Glutamatergic neuron (in vitro differentiated cells): ENCODE measurements at places on chromosomes 16 and 17. TPM values are rescaled to one million over a fixed set of nuclear protein-coding genes. Genes with fewer than 3 reads are reported as not detected.

DNA sequence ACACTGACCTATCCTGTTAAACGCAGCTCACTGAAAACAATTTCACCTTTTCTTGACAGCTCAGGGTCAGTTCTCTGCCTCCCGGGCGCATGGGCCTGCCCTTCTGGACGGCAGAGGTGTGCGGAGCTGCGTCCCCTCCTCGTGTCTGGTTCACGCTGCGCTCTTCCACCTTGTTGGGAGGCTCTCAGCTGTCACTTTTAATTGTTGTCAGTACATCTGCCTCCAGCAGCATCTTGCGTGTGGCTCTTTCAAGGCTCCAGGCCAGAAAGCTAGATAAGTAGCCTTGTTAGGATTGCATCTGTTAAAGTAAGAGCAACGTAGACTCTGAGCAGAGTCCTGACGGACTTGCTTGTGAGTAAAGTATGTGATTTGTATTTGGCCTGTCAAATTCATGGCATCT lies 59.4 kb downstream of the MGAT5B start:
- DNase-seq = no peak

- no peak for DNase-seq
These were observed 73.4 kb upstream of the COX10 start for GRCh38 chr17:13995856-13996271.

DNA sequence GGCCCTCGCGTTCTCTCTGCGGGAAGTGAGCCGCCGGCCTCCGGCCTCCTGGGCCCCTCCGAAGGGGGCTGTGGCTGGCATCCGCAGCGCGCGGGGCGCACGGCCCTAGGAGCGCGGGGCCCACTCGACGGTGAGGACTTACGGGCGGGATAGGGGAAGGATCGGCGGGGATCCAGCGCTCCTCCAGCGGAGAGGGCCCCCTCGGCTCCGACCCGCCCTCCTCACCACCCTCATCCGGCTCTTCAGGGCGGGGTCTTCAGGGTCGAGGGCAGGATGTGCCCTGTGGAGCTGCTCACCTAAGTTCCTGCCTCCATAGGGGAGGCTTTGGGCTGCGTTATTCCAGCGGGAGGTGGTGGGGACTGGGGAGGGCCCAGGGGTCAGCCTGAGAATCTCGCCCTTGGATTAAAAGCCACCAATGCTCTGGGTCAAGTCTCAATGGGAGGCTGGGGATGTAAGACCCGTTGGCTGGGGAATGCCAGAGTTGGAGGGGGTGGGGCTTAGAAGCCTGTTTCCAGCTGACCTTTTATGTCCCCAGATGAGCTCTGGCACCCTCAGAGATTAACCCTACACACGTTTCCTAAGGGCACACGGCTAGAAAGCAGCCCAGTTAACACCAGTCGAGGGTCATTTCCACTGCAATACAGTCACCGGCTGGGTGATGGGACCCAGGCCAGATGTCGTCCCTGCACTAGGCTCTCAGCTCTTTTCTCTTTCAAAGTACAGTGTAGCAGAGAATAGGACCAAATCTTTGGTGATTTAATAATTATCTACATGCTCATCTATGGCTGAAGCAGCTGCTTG lies 13.4 kb downstream of the TBX2 start:
- DNase-seq = no peak

DNA sequence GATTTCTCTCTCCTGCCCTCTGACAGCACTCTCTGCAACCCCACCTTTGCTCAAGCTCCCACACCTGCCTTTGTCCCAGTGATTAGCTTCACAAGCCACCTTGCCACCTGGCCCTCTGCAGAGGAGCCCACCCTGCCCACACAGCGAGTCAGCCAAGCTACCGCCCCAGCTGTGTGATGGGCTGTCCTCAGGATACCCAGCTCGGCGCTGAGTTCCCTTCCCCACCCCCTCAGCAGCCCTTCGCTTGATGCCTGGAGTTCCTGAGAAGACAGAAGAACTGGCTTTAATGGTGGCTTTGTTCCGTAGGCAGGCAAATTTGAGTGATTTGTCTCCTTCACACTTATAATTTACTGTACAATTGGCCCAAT lies 266.4 kb downstream of the CBLN1 start:
- peak; percentile 37 for DNase-seq

CDRT15 gene
- total RNA-seq = not detected

CDH3 gene
- 1.3 TPM for total RNA-seq

GRCh38 chr16:6229186-6229585 lies 1103.5 kb upstream of the RBFOX1 start:
- DNase-seq = no peak

- no peak for DNase-seq
These were observed 2.0 kb upstream of the ORAI3 start for GRCh38 chr16:30946671-30947540.

GRCh38 chr17:32479074-32479617 lies 7.6 kb upstream of the CDK5R1 start:
- no peak for DNase-seq

DNA sequence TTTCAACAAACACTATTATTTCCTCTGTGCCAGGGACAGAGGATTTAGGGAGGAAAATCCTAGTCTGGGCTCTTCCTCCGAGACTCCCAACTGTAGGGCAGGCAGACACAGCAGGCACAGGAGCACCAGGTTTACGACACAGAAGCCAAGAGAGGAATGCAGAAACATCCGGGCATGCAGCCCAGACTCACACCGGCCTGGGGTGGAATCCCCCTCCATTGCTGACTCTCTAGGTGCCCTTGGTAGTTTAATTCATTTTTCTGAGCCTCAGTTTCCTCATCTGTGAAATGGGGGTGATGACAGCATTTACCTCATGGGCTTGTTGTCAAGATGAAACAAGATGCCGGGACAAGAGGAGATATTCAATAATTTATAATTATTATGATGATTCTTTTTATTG lies 14.9 kb downstream of the CA4 start:
- DNase-seq = no peak

DNA sequence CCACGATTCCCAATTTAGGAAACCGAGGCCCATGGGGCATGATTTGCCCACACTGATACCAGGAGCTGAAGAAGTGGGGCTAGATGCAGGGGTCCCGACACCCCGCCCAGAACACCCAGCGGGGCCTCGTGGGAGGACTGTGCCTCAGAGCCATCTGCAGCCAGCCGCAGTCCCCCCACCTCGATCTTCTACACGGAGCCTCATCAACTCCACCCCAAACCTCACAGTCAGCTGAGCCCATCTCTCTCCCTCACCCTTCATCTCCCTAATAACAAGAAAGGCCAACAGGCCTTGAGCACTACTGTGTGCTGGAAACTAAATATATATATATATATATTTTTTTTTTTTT lies 4.2 kb downstream of the ITGAE start:
- DNase-seq = no peak

DNA sequence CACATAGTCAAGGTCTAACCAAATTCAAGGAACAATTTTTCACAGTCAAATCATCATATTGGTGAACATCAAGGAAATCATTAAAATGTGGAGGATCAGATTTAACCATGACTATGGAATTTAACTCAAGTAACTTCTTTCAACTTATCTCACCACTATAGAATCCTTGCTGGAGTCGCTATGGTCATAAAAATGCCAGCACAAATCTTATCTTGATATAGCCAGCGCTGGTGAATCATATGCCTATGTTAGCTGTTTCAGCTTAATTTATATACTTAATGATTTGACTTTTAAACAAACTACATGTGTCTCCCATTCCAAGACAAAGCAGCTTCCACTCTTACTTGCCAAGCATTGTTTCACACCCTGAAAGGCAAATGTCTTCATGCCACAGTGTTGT lies 416.4 kb downstream of the CDH11 start:
- DNase-seq = no peak

ANKRD40CL gene
- total RNA-seq = not detected

GRCh38 chr16:70696952-70697593 lies 11.2 kb upstream of the MTSS2 start:
- DNase-seq = no peak

GAS7 gene
- 2.0 TPM for total RNA-seq

CCL13 gene
- total RNA-seq = not detected

- DNase-seq = no peak
These were observed 35.4 kb downstream of the PLCD3 start for GRCh38 chr17:45096926-45097325.

KRT9 gene
- not detected for total RNA-seq

MMP28 gene
- 0.49 TPM for total RNA-seq

DNA sequence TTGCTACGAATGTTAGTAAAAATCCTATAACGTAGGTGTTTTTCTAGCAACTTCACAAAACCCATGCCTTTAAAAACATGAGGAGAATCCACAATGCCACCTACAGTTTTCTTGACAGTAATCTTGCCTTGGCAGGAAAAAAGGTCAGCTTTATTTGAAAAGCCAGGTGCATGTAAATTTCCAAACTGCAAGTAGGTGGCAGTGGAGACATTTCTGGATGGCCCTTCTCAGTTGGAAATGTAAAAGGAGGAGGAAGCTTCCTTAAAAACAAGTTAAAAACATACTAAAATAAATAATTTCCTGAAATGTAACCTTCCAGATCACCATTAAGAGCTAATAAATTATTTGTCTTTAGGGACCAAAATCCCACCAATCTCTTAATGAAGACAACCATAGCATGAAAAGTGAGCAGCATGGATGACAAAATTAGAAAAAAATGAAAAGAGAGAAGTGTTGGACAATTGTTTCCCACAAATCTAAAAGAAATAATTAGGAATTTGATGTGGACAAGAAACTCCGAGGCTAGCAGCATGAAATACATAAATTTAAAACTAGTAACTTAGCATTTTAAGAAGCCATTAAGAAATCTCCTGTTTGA lies 152.2 kb downstream of the SNX11 start:
- DNase-seq = no peak

DNA sequence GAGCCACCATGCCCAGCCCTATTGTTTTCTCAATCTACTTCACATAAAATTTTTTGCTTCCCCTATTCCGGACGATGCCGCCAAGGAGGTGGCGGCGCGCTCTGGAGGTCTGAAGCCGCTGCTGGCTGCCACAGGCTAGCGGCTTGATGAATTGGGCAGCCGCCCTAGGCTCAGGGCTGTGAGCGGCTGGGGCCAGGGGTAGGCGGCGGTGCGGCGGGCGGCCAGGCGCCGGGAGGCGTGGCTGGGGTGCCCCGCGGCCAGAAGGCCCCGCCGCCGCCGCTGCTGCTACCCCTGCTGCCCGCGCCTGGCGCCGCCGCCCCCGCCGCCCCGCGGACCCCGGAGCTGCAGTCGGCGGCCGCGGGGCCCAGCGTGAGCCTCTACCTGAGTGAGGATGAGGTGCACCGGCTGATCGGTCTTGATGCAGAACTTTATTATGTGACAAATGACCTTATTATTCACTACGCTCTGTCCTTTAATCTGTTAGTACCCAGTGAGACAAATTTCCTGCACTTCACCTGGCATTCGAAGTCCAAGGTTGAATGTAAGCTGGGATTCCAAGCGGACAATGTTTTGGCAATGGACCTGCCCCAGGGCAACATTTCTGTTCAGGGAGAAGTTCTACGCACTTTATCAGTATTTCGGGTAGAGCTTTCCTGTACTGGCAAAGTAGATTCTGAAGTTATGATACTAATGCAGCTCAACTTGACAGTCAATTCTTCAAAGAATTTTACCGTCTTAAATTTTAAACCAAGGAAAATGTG lies 41.7 kb downstream of the ANKFY1 start:
- DNase-seq = no peak

GRCh38 chr16:84266451-84266850 lies 26.6 kb upstream of the KCNG4 start:
- peak; percentile 71 for DNase-seq

GRCh38 chr17:54626146-54626703 lies 274.4 kb upstream of the TOM1L1 start:
- DNase-seq = no peak

MEIOC gene
- not detected for total RNA-seq

- DNase-seq = no peak
These were observed 344.2 kb downstream of the CPPED1 start for GRCh38 chr16:12459391-12460063.

DNA sequence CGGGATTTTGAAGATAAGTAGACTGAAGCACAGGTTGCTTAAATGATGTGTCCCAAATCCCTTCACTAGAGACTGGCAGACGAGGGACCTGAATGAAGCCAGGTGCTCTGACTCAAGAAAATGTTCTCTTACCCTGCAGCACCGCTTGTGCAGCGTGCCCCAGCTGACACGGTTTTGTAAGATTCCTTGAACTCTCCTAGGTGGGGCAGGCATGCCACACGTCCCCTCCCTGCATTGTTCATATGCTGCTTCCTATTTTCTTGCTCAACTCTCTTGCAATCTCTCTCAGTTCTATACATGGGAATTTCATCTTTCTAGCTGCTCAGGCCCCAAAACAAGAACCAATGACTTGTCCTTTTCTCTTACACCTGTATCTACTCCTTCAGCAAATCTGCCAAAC lies 22.1 kb upstream of the HNF1B start:
- no peak for DNase-seq

KARS1 gene
- 97.4 TPM for total RNA-seq

CX3CL1 gene
- total RNA-seq = not detected

PLCD3 gene
- total RNA-seq = 6.2 TPM

DNA sequence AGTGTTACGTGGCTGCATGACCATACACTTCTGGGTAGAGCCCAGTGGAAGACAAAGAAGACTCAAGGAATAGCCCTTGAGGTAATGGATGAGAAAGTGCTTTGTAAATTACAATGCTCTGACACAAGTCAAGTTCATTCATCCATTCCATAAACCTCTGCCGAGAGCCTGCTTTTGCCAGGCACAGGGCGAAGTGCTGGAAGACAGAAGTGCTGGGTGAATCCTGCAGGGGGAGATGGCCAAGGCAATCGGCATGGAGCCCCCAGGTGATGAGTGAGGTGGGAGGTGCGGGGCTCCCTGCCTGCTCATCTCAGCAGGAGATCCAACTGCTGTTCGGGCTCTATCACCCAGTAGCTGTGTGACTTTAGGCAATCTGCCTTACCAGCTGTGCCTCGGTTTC lies 2.8 kb upstream of the SOCS3 start:
- no peak for DNase-seq

KRTAP3-1 gene
- not detected for total RNA-seq

MPP2 gene
- total RNA-seq = 51.6 TPM

DNA sequence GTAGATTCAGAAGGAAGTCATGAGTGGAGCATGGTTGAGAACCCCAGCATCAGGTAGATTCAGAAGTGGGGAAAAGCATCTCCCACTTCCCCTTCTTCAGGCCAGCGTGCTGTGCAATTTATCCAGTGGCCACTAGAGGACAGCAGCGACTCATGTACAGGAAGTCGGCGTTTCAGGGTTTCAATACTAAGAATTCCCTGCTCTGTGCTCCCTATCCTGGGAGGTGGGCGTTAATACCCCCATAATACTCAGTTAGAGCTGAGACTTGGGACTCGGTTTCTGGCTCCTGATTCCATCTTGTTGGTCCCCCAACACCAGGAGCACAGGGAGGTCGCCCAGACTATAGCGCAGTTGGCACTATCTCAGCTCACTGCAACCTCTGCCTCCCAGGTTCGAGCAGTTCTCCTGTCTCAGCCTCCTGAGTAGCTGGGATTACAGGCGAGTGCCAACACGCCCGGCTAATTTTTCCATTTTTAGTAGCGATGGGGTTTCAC lies 75.3 kb upstream of the AMZ2 start:
- peak; percentile 84 for DNase-seq

MT4 gene
- total RNA-seq = not detected

- DNase-seq = peak; percentile 78
These were observed 5.3 kb upstream of the ZNF689 start for GRCh38 chr16:30615358-30616091.

- no peak for DNase-seq
These were observed 17.7 kb upstream of the ZNF594 start for GRCh38 chr17:5209396-5209795.
